Activated CD4-positive, alpha-beta T cell treated with anti-CD3 and anti-CD28 coated beads, Interleukin-2, amount 50 U/mL, for 24 hours (primary cell): ENCODE measurements at places on chromosomes 2 and 18.

DNA sequence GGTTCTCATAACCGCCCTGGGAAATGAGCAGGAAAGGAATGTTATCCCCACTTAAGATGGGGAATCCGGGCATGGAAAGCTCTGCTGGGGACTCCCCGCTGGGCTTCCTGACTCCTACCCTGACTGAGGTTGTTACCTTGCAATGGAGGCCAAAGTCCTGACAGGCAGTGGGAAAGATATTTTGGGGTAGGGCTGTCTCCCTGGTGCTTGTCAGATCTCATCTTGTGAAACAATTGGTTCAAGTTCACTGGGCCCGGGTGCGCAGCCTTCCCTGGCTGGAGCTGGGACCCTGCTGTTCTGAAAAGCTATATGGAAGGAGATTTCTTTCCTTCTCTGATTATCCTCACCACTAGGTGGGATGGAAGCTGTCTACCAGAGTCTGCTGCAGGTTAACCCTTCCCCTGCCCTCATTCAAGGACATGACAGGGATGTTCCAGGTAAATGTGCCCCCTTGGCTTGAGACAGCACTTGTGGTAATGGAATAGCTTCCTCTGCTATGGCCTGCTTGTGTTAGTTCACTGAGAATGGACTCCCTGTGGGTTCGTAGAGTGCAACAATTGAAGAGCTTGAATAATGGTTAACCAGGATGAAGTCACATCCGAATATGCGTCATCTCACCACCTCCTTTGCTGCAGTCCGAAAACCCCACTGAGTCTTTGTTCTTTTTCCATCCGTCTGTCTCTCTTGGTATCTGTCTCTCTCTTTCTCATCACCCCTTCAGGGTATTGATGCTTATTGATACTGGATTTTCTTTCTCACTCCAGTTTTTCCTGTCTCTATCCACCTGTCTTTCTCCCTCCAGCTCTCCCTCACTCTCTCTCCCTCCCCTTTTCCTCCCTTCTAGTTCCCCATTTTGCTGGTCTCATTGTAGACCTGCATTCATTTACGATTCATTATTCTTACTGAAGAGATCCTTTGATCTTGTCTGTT, 67.8 kb upstream of the EPAS1 start:
- peak; percentile 19 for DNase-seq

- no peak for DNase-seq
Observed at GRCh38 chr2:180289627-180290026, 282.5 kb upstream of the CWC22 start.

DNA sequence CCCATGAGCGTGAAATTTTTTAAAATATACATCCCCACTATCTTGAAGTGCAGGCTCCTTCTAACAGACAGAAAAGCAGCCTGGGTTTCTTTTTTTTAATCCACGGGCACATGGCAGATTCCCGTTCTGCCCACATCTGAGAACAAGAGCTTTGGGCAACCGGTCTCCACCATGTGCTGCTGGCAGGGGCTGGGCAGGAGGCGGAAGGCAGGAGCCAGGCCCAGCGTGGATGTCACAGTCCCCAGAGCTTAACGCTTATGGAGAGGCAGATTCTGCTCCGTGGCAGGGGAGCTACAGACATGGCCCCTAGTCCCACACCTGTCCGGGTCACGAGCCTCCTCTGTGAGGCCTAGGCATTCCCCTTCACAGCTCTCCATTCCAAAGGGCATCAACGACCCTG, 503.0 kb upstream of the MYT1L start:
- DNase-seq, result no peak

GRCh38 chr2:197378086-197378485, 56.7 kb downstream of the SF3B1 start:
- DNase-seq, result no peak

DNA sequence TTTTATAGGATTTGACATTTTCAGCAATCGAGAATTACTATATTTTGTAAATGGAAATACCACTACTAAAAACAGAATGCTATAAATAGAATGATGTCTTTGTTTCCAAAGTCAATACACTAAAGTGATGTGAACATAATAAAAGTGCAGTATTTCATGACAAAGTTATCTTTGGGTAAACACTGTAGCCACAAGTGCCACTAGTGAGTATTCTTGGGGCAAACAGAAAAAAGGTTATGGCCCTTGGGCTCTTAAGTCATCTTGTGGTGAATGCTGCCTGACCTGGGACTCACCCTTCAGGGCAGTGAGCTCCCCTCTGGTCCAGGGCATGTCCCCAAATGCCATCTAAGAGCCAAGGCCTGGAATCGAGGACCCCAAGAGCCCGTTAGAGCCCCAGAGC, 99.2 kb upstream of the KYNU start:
- DNase-seq, result no peak

- DNase-seq, result no peak
Observed at GRCh38 chr18:57819119-57819518, 16.0 kb upstream of the ATP8B1 start.
